Foreskin keratinocyte (primary cell): ENCODE measurements at places on chromosomes 11 and 22. TPM values are rescaled to one million over a fixed set of nuclear protein-coding genes. Genes with fewer than 3 reads are reported as not detected.
A peak's percentile ranks its signal among the peaks of the same experiment; 100 is the strongest.

DNA sequence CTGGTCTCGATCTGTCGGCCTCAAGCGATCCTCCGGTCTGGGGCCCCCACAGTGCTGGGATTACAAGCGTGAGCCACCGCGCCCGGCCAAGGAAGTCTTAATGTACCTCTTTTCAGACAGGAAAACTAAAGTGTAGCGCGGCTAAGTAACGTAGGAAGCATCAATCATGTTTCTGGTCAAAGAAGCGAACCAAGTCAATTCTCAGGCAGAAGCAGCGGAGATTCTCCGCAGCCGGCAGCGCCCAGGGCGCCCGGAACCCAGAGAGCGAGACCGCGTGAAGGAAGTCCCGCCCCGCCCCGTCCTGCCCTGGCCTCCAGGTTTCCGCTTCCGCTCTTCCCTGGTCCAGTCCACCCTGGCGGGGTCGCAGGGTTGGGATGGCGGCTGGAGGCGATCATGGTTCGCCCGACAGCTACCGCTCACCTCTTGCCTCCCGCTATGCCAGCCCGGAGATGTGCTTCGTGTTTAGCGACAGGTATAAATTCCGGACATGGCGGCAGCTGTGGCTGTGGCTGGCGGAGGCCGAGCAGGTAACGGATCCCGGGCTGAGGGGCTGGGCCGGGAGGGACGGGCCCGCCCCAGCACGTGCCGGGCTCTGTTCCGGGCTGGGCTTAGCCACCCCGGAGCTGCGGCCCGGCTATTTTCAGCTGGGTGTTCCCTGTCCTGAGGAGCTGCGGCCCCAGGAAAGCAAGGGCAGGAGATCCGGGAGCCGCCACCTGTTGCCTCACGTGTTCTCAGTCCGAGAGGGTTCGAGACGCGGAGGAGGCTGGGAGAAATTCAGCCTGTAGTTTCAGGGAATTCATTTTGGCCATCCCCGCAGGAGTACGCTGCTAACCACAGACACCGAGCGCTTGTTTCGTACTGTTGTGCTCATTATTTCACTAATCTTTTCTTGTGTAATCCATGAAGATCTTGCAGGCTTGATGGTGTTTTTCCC is at the start of gene ADSL:
TSS of gene ADSL (plus strand) at position 316 of the 934 bp plus-strand sequence. CDS start at position 375, 59 bp downstream.
- DNase-seq, result peak; percentile 86

DNA sequence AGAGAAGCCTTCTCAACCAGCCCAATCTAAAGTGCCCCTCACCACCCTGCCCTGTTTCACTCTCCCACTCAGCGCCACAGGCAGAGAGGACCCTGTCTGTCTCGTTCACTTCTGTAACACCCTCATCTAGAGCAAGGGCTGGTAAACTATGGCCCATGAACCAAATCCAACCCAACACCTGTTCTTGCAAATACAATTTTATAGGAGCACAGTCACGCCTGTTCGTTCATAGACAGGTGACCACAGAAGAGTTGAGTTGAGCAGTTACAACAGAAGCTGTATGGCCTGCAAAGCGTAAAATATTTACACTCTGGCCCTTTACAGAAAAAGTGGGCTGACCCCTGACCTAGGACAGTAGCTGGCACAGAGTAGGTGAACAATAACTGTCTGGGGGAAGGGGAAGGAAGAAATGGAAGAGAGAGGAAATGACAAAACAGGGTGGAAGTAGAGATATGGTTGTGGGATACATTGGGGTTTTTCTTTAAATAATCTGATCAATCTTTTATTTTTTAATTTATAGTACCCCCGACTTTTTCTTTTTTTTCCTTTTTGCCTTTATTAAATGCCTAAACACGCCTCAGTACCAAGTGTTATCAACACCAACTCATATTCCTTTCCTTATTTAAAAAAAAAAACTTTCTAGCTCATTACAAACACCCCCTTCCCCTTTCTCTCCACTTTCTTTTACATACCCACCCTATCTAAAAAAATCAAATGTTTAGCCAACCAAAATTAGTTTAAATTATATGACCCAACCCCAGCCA is 20.9 kb downstream of the SERPIND1 start:
- DNase-seq, result no peak

DNA sequence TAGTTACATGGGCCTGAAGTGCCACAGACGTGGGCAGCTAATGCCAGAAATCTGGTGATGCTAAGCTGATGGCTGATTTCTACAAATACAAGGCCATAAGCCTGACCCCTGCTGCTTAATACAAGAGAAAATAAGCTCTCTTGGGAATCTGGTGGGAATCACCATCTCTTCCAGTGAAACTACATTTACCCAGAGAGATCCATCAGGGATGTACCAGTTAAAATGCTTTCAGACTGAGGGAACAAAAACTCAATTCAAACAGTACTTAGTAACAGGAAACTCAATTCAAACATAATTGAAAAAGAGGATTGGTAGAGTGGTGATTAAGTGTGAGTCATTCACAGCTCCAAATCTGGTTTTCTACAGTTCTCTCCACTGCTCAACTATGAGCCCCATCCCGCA is 1.7 kb upstream of the CAVIN3 start:
- peak; percentile 76 for DNase-seq

GRCh38 chr22:38201371-38201710 is 453 bp upstream of the MAFF start:
- DNase-seq, result no peak

- DNase-seq, result no peak
Measured at GRCh38 chr22:41526830-41527799, 17.2 kb downstream of the POLR3H start.

GRCh38 chr22:44935724-44936123 is 74.1 kb downstream of the PHF21B start:
- DNase-seq, result no peak

C11orf91 gene
- total RNA-seq, result 0.18 and 0.41 TPM in 2 replicates

GRCh38 chr11:72493426-72494108 is 59.2 kb upstream of the CLPB start:
- DNase-seq, result no peak

MMP1 gene
- total RNA-seq, result 34.4 and 62.3 TPM in 2 replicates

- DNase-seq, result no peak
Measured at GRCh38 chr11:128546916-128547315, 40.4 kb downstream of the ETS1 start.

- no peak for DNase-seq
Measured at GRCh38 chr11:69164824-69165223, 9.1 kb downstream of the SMIM38 start.

DNA sequence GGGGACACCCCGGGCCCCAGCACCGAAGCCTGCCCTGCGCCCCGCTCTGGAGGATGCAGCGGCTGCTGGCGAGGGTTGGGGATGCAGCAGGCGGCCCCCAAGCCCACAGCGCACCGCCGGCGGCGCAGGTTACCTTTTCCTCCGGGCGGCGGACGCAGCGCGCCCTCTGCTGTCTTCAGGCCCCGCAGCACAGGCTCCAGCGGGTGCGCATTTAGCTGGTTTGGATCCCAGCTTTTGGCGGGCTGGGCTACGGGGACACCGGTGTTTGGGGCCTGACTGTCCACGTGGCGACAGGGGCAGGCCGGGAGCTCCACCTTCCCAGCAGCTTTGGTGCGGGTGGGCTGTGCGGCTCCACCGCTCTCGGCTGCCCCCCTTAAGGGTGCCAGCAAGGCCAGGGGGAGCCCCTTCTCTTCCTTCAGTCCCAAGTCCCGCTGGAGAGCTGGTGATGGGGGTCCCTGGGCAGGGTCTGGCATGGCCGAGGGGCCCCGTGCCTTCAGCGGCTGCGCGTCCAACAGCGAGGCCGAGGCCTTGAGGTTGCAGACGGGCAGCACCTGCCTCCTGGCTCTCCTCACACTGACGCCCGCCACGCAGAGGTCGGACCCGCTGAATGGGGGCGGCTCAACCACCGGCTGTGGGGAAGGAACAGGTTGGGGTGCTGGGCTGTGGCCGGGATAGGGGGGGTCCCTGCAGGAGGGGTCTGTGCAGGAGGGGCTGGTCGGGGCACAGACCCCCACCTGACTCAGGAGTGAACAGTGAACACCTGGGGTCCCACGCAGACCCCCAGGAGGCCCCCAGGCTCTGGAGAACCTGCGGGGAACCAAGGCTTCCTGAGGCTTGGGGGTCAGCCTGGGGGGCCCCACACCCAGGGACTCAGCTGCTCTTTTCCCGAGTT is 18.0 kb upstream of the IL17REL start:
- DNase-seq, result peak; percentile 30
